ENCODE measurements at places on chromosomes 7 and 10. TPM values are rescaled to one million over a fixed set of nuclear protein-coding genes. Genes with fewer than 3 reads are reported as not detected.

The ORAI2 gene
- 10.3 TPM for total RNA-seq

DNA sequence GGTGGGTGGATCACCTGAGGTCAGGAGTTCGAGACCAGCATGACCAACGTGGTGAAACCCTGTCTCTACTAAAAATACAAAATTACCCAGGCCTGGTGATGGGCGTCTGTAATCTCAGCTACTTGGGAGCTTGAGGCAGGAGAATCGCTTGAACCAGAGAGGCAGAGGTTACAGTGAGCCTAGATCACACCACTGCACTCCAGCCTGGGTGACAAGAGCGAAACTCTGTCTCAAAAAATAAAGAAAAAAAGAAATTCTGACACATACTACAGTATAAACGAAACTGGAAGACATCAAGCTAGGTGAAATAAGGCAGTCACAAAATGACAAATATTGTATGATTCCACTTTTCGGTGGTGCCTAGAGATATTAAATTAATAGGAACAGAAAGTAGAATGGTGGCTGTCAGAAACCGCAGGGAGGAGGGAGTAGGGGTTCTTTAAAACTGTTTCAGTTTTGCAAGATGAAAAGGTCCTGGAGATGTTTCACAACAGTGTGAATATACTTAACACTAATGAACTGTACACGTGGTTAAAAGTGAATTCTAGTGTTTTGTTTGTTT is 23.2 kb downstream of the PILRA start:
- DNase-seq, result no peak

GRCh38 chr7:65453341-65454030 is 79.8 kb downstream of the ZNF92 start:
- DNase-seq, result no peak

DNA sequence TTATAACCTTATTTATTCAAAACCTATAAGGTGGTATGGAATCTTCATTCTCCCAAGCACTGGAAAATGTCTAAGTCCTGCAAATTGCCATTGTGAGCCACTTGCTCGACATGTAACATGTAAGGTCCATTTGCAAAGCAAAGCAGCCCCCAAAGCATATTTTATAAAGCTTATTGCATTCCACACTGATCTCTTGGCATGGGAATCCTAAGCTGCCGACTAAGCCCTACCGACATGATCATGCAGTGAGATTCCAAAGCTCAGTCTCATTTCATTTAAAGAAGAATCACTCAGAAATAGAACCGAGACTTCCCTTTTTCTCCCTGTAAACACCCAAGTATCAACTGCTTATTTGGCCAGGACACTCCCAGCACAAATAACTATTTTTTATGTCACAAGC is 333.4 kb upstream of the MYO3A start:
- no peak for DNase-seq

GRCh38 chr10:93417921-93418320 is 64.2 kb downstream of the MYOF start:
- DNase-seq, result no peak
